CD4-positive, alpha-beta T cell (primary cell): ENCODE measurements at places on chromosomes 1 and 21.

- DNase-seq: no peak
Observed at GRCh38 chr1:29417971-29418370, 181.6 kb downstream of the PTPRU start.

GRCh38 chr1:24503059-24503751 is 569 bp downstream of the RCAN3 start:
- DNase-seq: peak; percentile 35

DNA sequence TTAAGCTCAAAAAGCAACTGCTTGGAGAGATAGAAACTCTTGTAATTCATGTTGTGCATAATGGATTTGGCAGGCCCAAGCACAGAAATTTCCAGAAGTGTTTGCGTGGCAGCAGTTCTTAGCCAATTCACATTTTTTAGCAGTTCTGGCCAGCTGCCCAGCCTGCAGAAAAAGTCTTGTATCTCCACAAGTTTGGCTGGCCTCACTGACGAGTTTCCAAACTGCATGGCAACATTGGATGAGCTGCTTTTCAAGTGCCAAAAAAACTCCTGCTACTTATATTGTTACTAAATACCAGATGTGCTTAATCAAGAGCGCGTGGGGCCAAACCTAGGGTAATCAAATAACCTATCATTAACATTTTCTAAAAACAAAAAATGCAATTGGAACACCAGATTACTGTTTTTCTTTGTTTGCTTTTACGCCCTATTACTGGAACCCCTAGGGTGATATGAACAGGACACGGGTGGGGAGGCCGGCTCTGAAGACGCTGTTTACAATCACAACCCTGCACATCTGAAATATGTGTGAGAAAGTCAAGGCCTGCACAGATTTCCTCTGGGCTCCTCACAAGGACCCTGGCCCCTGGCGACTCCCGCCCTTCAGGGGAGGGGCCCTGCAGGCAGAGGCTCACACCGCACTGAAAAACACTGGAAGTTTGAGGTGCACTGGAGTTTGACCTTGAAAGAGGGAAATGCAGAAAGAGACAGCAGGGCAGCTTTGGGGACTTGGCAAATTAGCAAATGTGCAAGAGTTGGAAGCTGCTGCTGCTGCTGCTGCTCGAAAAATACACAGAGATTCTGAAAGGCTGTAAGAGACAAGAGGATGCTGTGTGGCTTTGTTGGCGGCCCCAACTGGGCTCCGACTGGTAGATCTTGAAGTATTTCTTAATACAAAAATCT is 55.2 kb upstream of the TARBP1 start:
- DNase-seq: no peak

DNA sequence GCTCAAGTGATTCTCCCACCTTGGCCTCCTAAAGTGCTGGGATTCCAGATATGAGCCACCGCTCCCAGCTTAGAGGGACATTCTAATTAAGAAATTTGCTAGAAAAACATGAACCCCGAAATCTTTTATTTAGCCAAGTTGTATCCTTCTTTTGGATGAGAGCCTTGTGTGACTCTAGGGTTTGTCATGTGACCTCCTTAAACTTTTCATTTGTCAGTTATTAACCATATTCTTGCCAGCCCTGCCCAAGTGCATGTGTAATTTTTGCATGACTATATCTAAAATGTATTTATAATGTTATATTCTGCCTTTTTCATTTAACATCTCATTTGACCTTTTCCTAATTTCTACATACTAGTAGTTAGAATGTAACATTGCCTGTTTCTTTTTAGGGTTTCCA is 1.9 kb downstream of the UTP25 start:
- no peak for DNase-seq

- no peak for DNase-seq
Observed at GRCh38 chr1:232983375-232983774, 33.0 kb downstream of the NTPCR start.

- no peak for DNase-seq
Observed at GRCh38 chr1:40439247-40439646, 11.0 kb upstream of the ZFP69B start.

DNA sequence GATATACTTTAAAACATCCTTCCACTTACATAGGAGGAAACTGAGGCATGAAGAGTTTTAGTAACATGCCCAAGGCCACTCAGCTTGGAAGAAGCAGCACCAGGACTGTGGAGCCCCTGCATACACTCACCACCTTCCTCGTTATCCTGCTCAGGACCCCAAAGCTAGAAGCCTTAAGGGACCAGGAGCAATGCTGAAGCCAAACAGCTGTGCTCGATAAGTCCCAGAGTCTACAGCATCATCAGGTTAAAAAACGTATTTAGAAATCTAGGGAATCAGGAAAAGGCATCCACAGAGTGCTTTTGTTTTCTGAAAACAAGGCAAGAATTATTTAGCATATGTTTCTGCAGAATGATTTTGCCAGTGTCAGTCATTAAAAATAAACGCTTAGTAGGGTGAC is 301.7 kb upstream of the ESRRG start:
- no peak for DNase-seq

DNA sequence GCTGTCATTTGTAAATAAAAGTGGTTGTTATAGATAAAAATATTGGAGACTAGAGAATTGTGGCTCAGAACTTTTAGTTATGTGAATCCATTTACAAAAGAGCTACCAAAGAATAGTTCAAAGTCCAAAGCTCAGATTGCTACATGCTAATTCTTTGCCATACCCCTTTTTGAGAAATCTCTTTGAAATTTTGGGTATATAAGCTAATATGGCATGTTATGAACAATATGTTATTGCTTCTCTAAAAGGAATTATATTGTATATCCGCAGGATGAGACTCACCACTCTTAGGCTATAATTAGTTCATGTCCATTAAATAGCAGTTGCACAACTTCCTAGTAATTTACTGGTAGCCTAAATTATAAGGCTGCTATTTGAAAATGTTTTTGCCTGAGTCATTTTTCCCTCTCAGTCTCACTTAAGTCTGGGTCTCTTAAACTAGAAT is 178.0 kb downstream of the ZNF281 start:
- DNase-seq: no peak

GRCh38 chr1:52179073-52179472 is 37.2 kb downstream of the ZFYVE9 start:
- DNase-seq: no peak

GRCh38 chr1:160761886-160762285 is 22.8 kb downstream of the SLAMF7 start:
- DNase-seq: no peak

- no peak for DNase-seq
Observed at GRCh38 chr1:154996966-154997701, 3.7 kb downstream of the LENEP start.

DNA sequence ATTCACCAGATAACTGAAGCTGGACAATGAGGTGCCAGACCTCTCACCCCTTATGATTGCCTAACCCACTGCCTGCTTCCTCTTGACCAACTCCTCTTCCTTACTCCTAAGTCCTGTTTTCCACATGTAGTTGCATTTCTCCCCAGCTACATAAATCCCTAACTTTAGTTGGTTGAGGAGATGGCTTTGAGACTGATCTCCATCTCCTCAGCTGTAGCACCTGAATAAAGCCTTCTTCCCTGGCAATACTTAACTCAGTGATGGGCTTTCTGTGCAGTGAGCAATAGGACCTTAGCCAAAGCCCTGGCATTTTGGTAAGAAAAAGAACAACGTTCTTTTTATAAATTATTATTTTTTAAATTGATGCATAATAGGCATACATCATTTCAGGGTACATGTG is 691.1 kb downstream of the MATN1 start:
- no peak for DNase-seq

DNA sequence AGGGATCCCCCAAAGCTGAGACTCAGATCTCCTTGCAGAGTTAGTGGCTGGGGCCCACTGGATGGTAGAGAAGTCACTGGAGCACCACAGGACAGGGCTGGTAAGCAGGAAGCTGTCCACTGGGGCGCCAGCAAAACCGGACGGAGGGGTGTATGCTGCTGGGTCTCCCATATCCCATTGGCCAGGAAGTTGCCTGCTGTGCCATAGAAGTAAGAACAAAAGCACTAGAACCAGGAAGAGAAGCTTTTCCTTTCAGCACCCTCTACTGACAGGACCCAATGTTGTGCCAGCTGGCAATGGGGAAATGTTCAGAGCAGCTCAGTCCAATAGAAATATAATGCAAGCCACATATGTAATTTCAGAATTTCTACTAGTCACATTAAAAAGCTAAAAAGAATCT is 146.6 kb downstream of the SPATA46 start:
- DNase-seq: no peak

DNA sequence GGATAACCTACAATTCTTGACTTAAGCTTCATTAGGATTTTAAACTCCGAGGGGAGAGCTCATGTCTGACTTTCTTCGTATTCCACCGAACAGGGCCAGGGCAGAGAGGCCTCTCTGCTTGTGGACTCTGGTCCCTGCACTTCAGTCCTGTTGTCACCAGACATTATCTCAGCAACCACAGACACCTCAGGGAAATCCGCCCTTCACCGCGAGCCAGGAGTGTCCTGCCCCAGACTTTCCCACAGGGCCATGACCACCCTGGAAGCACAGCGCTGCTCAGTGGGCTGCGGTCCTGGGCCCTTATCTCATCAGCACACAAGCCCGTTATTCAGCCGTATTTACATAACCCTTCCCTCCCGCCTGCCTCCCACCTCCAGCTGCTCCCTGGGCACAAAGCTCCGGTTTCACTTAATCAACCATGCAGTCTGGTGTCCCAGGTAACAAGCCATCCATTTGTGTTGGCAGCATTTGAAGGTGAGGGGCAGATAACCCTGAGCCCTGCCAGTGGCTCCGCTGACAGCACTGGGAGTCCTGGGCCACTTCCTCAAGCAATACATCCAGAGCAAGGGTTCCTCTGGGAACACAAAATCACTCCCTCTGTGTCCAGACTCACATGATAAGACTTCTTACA is 122.8 kb upstream of the RAB4A start:
- no peak for DNase-seq

DNA sequence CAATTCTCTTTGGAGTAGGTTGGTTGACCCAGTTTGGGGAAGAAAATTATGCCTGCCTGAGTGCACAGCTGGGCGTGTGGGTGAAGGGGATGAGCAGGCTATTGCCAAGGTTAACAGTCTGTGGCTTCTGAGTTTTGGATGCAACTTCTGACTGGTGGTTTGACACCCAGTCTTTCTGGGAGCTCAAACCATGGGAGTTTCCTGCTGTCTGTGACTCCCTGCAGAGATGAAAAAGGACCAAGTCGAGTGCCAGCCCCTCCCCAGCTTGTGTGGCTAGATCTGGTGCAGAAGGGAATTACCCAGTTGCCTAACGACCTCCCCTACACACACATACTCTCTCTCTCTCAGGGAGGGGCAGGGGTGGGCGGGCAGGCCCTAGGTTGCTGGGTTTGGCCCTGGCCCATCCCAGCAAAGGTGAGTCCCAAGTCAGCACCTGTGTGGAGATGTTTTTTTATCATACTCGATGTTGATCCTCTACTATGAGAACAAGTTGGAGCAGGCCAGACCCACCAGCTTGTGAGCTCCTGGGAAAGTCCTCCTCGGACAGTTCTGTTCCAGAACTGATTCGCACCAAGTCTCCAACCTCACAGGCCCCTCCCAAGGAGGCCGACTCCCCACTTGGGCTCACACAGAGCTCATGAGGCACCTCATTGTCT is 28.2 kb downstream of the PKP1 start:
- DNase-seq: no peak

DNA sequence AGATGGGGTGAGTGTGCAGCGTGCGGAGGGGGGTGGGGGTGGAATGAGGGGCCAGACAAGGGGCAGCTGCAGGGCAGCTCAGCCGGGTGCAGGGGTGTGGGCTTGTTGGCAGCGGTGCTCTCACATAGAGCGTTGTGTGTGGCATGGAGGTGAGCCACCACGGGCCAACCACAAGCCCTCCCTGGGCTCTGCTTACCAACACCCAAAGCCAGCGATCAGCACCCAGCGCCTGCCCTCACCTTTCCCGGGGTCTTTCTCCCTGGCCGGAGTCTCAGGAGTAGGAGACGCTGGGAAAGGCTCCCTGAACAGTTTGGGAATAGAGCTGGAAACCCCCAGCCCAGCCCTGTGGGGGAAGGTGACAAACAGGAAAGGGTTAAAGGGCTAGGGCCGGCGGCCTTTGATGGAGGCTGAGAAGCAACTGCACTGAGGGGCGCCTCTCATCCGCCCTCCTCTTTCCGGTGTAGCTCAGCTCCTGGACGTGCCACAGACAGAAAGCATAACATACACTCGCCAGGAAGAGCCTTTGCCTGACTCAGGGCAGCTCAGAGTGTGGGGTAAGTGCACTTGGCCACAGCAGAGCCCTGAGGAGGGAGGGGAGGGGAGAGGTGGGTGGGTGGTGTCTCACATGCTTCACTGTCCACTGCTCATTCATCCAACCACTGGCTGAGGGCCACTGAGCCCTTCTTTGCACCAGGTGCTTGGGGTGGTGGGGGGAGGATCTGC is 577 bp downstream of the IKBKE start:
- peak; percentile 59 for DNase-seq

DNA sequence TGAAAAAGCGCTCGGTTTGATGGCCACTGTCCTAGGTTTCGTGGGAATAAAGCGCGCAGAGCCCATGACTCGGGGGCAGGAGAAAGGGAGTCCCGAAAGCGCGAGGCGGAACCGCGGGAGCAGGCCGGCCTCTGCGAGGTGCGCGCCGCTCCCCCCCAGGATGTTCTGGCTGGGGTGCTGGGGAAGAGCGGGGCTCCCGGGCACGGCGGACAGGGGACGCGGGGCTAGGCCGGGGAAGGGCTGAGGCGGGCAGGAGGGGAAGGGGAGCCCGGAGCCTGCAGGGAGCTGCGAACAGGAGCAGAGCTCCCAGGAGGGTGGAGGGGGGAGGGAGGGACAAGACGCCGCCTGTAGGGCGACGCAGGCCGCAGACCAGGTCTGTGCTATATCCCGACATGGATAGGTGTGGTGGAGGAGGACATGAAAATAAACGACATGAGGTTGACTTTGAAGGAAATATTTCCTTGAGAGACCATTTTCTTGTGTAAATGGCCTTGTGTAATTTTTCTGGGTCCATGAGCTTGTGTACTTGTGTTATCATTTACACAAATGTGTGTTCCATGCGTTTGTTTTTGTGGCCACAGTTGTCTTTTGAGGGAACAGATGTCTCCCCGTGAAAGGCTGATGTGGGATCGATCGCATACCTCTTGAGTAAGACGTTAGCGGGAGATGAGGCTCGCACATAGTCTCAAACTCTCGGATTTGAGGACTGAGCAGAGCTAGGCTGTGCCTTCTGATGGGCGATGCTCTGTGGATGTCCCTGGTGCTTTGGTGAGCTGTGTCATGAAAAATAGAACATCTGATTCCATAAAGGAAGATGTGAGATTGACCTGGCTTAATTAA is 1.3 kb downstream of the PCNT start:
- DNase-seq: peak; percentile 8

- DNase-seq: no peak
Observed at GRCh38 chr1:47894410-47895278, 102.5 kb downstream of the TRABD2B start.

DNA sequence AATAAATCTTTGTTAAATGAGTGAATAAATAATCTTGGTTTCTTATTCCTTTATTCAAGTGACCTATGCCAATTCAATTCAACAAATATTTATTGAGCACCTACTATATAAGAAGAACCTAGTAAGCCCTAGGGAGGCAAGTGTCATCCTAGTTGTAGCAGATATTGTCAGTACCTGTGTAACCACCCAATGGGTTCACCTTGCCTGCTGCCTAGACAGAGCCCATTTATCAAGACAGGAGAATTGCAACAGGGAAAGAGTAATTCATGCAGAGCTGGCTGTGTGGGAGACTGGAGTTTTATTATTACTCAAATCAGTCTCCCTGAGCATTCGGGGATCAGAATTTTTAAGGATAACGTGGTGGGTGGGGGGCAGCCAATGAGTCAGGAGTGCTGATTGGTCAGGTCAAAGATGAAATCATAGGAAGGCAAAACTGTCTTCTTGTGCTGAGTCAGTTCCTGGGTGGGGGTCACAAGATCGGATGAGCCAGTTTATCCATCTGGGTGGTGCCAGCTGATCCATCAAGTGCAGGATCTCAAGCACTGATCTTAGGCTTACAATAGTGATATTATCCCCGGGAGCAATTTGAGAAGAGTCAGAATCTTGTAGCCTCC is 53.8 kb upstream of the KCNA3 start:
- DNase-seq: no peak
